ENCODE measurements at places on chromosomes 2 and 18.

- no peak for DNase-seq
These were observed 27.7 kb downstream of the ELP2 start for GRCh38 chr18:36157441-36157840.

GRCh38 chr2:37849911-37850310 lies 75.2 kb upstream of the RMDN2 start:
- DNase-seq, result no peak

DNA sequence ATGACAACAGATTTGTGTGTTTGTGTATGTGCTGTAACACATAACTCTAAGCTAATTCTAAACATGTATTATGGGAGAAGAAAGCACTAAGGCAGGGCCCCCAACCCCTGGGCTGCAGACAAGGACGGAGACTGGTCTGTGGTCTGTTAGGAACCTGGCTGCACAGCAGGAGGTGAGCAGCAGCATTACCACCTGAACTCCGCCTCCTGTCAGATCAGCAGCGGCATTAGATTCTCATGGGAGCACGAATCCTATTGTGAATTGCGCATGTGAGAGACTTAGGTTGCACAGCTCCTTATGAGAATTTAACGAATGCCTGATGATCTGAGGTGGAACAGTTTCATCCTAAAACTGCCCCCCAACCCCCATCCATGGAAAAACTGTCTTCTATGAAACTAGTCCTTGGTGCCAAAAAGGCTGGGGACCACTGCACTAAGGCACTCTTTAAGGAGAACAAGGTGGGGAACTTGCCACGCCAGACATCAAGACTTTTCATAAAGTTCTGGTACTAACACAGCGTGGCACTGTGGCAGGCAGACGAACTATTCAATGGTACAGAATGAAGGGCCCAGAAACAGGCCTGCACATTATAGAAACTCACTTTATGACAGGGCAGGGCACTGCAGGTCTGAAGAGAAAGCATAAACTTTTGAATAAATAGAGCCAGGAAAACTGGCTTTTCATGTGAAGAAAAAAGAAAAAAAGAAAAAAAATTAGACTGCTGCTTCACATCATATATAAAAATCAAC lies 14.0 kb downstream of the REEP1 start:
- DNase-seq, result peak; percentile 76

DNA sequence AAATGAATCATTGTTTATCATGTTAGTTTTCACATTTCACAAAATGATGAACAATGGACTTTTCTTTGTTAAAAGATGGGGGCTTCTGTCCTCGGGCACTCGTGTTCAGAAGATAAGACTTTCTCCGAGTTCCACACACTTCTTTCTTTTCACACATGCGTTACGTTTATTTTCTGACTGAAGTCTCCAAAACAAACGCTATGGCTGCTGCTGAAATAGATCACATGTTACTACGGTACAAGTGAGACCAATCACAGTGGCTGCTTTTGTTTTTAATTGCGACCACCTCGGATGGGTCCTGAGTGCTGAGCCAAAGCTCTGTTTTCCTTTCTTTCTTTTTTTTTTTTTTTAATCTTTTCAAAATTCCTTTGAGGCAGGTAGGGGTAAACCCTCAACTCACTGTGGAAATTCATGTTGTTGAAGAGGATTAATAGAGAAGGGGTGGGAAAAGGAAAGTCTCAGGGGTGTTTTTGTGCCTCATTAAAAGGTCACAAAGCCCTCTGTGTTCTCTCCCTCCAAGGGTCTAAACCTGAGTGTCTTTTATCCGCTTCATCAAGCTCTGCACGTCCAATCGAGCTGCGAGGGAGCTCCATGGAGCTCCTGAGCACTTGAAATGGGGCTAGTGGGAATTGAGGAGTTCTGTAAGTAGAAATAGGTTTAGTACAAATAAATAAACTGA lies 48.2 kb downstream of the ARL4C start:
- DNase-seq, result no peak

DNA sequence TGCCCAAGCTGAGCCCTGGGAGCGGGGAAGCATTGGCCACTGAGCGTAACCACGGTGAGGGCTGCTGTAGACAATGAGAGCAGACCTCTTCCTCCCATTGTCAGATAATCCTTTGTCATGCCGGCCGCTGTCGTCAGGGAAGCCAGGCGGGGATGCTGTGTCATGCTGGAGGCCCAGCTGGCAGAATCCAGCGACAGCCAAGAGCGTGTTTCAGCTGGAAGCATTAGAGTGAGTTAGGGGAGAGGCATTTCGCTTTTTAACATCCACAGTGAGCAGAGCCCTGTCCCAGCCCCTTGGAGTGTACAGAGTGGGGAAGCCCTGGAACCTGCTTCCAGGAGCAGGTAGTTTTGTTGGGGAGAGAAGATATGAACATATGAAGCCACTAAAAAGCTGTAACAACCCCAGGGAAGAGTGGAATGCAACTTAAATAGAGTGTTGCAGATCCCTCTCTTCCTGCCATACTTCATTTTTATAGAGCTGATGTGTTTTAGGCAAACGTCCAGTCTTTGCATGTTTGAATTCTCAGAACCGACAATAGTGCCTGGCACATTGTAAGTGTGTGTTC lies 7.0 kb downstream of the CTIF start:
- peak; percentile 94 for DNase-seq

- peak; percentile 26 for DNase-seq
These were observed 221.5 kb downstream of the SH3RF3 start for GRCh38 chr2:109350526-109350925.

GRCh38 chr2:20104900-20105545 lies 53.6 kb upstream of the LAPTM4A start:
- no peak for DNase-seq

DNA sequence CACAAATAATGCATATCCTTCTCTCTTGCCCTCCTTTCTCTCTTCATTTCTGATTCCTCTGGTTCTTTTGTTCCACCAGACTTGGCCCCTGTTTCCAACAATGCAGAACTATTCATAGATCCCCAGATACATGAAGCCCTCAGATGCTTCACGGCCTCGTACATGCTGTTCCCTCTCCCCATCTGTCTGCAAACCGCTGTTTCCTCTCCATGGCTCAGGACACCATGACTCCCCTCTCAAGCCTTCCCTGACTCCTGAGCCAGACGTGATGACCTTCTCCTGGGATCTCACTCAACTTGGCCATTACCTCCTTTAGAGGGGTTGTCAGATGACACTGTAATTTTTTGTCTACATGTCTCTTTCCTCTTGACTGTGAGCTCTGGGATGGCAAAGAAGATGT lies 15.5 kb downstream of the NEB start:
- DNase-seq, result no peak

DNA sequence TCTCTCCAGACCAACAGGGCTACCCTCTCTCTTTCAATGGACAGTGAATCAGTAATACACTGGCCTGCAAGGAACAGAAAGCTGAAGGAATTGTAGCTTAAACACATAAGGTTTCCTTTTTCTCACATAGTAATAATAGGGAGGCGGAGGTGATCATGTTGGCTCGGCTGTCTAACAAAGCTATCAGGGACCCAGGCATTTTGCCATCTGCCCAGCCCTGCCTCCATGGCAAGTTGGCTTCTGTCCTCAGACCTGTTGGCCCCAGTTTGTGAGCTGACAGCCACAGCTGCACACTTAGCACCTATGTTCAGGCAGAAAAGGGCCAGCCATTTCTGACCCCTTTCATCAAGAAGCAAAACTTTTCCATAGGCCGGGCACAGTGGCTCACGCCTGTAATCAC lies 2.0 kb upstream of the CHRNG start:
- no peak for DNase-seq

GRCh38 chr2:186648130-186648529 lies 45.7 kb upstream of the FAM171B start:
- no peak for DNase-seq

- DNase-seq, result no peak
These were observed 123.9 kb upstream of the CCDC150 start for GRCh38 chr2:196515608-196516007.

- DNase-seq, result no peak
These were observed 41.1 kb upstream of the OTX1 start for GRCh38 chr2:63009490-63009889.

GRCh38 chr2:213306316-213306942 lies 22.2 kb downstream of the SPAG16 start:
- no peak for DNase-seq

DNA sequence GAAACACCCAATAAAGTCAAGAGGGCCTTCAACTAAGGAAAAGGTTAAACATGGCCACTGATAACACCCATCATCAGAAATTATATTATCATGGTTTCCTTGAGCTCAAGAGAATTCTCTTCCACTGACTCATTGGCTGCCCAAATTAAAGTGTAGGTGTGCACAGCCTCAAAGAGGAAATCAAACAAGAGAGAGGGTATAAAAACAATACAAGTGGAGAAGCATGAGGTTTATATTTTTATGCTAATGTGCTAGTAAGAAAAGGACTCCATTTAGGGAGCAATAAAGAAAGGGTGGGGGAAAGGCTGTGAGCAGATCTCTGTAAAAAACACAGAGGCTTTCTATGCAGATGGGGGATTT lies 168.8 kb upstream of the VRK2 start:
- no peak for DNase-seq

DNA sequence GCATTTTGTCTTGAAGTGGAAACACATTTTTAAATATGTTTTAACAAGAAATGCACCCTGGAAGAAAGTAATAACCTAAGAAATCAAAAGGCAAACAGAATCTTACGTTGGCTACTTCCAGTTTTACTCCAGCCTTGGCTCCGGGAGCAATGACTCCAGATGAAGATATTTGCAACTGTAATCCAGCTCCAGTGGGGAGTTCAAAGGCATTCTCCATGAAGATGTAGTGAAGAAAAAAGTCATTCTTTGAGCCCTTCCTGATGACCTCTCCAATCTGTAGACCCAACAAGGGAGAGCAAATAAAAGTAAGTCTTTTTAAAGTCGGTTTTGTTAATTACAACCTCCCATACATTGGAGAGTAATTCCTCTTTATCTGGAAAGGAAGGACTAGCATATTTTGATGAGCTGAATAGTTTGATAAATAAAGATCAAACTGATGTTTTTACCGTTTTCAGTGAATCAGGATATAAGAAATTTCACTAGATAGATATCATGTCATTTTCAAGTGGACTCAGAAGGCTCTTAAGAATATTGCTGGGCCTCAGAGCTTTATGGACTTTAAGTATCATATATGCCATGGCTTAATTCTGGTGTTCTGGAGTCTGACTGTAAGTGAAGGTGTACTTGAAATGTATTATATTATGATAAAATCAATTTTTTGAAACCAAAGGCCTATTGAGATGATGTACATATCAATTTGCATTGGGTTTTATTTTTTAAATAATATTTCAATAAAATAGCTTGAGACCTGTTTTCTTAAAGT lies 20.3 kb downstream of the APOB start:
- no peak for DNase-seq

- no peak for DNase-seq
These were observed 61.8 kb downstream of the C2orf76 start for GRCh38 chr2:119304847-119305246.

GRCh38 chr2:69465513-69466456 lies 28.6 kb upstream of the NFU1 start:
- DNase-seq, result no peak

DNA sequence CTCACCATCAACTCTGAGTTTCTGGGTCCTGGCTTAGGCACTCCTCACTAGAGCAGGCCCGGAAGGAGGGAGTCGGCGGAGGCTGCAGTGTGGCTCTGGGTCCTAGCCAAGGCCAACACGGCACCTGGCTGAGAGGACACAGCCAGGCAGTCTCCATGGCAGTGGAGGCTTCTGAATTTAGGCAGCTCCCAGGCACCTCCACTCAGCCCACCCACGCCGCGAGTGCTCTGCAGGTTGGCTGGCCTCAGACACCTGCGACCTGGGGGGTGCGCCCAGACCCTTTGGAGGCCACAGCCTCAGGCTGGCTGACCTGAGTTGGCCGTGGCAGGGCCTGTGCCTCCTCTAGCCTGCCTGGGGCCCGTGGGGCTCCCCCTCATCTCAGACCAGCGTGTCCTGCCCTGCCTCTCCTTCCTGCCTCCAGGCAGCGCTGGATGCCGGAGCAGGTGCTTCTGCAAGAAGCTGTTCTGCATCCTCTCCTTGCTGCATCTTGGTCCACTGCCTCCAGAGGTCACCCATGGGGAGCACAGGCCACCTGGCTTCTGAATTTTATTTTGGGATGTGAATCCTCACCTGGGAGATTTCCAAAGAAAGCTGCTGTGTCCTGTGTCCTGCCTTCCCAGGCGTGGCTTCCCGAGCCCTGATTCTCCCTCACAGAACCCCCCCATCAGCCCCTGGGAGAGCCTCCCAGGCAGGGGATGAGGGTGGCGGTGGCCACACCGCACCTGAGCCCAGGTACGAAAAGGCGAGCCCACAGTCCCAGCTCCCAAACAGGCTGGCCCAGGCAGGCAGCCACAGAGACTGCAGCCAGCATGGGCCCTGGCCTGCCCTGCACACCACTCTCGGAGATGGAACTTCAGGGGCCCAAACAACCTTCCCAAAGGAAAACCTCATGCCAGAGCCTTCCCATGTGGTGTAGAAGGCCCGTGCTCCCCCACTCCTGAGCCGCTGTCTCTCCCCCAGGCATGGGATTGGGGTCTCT lies 23.4 kb downstream of the AQP12A start:
- peak; percentile 70 for DNase-seq

GRCh38 chr2:205754285-205754923 lies 72.1 kb downstream of the NRP2 start:
- DNase-seq, result no peak

DNA sequence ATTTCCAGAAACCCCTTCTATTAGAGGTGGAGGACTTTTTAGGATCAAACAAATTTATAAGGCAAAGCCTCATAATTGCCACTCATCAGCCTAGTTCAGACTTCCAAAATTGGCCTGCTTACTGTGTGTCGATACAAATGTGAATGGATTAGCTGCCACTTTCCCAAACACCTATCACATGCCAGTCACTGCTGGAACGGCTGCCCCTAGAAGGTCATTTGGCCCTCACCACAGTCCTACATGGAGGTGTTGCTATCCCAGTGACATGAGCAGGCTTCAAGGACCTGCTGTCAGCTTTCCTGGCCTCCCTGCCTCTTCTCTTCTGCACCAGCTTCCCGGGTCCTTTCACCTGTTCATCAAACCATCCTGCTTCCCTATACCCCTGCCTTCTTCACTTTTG lies 279.2 kb upstream of the SKOR2 start:
- no peak for DNase-seq

DNA sequence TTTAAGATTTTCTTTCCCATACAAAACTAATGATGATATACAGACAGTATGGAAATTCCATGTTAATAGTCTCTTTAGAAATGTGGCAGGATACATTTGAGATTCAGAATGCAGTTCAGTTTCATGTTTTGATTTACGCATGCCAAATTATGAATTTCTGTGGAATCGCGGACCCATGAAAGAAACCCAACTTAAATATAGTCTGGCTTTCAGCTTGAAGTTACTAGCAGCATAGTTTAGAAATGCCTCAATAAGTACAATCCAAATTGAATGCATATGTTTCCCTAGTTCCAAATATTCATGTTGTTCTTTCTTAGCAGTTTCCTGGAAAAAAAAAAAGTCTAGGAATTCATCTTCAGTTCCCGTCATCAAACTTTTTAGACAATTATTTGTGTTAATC lies 164.1 kb upstream of the RASGRP3 start:
- no peak for DNase-seq

GRCh38 chr2:55140316-55141219 lies 90.3 kb upstream of the RTN4 start:
- peak; percentile 31 for DNase-seq

All from endodermal cell (in vitro differentiated cells).